ENCODE measurements at places on chromosomes 6 and 20. TPM values are rescaled to one million over a fixed set of nuclear protein-coding genes. Genes with fewer than 3 reads are reported as not detected.
A peak's percentile ranks its signal among the peaks of the same experiment; 100 is the strongest.

DNA sequence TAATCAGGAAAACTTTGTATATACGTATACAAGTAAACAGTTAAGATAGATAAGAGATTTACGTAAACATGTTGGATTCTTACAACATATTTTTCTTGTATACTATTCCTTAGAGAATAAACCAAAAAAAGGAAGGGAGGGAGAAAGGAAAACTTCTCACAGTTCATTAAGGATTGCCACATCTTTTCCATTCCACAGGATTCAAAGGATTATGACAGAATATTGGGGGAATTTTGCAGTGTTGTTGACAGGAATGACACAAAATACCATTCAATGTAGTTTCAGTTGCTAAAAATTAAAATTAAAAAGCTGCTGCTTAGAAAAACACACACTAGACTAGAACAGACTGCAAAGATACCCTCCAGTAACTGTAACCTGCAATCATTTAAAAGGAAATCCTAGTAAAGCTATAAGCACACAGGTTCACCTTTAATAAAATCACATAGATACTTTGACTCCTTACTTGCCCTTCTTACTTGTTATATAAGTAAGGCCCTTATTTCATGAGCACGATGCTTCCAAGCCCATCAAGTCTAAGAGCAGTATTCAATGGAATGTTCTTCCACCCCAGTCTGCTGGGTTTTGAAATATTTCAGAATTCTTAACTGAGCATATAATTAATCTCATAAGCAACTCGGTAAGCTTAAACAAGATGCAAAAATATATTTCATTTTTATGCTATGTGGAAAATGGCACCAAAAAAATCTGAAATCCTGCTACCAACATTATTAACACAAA lies 107.8 kb downstream of the SMLR1 start:
- DNase-seq = no peak

DNA sequence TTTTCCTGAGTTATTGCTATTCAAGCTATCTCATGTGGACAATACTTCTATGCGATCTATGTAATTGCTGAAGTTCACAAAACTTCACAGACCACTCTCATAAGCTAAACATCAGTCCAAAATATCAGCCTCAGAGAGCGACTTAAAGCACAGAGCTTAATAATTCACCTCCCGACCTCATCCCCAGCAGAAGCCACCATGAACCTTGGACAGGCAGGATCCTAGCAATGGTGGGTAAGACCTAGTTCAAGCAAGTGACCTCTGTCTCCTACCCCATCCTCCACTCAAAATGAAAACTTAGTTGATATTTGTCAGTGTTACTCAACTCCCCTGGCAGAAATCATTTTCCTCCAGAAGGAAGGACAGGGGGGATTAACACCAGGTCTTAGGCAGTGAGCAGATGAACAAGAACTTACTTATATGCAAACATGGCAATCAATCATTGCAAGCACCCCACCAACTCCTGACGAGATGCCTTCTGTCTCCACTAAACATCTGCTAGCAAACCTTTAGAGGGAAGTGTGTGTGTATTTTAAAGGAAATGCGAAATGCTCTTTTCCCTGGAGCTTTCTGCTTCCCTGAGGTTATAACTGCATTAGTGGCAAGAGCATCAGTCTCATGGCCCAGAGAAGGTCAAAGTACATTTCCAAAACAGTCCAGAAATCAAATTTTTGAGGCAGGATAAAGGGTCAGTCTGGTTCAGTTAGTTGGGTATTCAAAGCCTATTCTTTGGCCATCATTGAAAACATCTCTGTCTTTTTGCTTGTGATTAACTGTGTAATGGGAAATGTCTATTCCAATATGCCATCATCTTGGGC lies 90.0 kb downstream of the SLC22A23 start:
- no peak for DNase-seq

DNA sequence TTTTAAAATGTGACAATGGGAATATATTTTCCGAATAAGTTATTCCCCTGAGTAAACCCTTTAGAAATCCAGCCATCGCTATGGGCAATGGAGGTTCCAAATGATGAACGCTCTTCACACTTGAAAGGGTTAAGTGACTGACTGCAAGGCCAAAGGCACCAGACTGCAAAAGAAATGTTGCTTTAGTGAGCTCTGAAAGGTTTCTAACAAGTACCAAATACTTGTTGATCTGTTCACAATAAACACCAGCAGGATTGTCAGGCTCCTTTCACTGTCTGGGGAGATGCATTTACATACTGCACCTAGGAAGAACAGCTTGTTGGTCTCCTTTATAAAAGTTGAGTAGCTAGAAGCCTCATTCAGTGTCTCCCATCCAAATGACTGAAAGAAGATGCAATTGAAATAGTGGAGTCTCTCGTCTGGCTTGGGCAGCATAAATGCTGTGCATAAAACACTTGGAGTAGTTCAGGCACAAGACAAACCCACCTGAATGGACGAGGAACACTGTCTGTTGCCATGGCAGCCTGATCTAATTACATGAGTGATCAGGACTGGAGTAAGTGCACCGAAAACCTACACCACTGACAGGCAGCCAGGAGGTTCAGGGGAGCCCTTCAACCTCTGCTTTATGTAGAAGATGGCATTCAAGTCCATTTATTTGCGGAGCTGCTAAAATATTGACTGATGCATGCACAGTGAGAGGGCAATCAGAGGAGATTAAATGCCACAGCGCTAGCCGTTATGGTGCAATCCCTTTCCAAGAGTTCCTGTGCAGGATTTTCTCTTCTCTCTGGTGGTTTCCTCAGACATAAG lies 2.9 kb downstream of the ATXN1 start:
- peak; percentile 41 for DNase-seq

GRCh38 chr20:45463709-45464108 lies 5.8 kb upstream of the WFDC2 start:
- DNase-seq = no peak

- no peak for DNase-seq
Measured at GRCh38 chr20:63736893-63737694, 630 bp downstream of the LIME1 start.

DNA sequence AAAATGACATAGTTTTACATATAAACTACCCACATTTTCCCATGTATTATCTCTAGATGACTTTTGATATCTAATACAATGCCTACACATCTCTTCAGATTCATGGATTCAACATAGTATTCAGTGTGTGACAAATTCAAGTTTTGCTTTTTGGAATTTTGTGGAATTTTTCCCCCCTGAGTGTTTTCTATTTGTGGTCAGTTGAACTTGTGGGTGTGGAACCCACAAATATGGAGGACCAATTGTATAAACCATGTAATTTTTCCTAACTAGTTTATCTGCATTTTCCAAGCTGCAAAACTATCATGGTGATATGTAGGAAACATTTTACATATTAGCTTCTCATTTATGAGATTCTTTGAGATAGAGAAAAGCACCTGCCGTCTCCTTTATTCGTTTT lies 374.3 kb upstream of the SOX4 start:
- DNase-seq = no peak

DNA sequence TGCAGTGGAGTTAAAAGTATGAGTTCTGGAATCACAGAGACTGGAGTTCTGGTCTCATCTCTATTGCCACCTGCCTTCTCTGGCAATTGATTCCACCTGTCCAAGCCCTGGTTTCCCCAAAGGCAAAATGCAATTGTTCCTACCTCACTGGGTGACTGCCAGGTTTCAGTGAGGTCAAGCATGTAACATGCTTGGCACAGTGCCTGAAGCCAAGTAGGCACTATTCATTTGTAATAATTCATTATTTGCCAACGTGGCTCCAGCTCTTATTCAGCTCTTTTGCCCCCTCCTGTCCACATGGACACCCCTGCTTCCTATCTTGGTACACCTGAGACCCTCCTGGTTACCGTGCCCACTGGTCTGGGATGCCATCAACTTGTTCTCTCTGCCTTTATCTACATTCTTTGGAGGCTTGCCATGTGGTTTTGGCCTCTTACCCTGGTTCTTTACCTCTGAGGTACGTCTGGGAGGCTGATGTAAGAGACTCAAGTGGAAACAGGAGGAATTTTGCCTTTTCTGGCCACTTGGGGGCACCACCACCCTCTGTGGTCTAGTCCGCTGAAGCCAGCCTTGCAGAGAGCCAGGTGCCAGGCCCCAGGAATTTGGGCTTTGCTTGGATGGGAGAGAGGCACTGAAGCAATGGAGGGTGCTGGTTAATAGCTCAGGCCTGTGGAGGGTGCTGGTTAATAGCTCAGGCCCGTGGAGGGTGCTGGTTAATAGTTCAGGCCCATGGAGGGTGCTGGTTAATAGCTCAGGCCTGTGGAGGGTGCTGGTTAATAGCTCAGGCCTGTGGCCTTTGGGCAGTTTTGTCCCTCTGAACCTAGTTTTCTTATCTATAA lies 1.7 kb downstream of the KCNK15 start:
- DNase-seq = peak; percentile 88

GRCh38 chr20:934186-934840 lies 18.2 kb upstream of the ANGPT4 start:
- DNase-seq = no peak

GRCh38 chr6:122428781-122429180 lies 29.3 kb downstream of the HSF2 start:
- DNase-seq = no peak

DNA sequence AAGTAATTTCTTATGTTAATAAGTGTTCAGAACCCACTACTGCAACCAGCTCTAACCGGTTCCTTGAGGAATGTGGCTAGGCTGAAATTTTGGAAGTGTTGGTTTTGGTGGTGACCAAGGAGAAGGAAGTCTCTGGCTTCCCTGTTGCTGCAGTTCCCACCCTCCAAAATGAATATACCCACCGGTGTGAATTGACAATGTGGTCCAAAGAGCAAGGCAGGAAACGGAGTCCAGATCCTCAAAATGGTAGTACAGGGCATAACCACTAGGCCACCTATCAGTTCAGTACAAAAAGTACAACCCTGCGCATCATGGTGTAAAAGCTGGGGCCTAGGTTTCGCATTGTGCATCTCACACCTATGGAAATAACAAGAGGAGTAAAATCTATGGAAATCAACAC lies 2.8 kb downstream of the ADNP start:
- peak; percentile 35 for DNase-seq

DNA sequence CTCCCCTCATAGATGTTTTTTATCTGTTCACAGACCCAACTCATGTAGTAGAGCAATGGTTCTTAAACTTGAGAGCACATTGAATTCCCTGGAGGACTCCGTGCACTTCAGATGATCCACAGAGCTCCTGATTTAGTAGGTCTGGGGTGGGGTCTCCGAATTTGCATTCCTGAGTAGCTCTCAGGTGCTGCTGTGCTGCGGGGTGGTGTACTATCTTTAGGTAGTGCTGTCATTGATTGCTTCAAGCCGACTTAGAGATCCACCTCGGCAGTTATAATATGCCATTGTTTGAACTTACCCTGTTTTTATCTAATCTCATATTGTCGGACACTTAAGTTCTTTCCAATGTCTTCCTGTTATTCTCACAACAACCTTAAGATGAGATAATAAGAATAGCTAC lies 45.0 kb downstream of the BMP2 start:
- DNase-seq = no peak

GRCh38 chr20:3781153-3781910 lies at the start of gene SPEF1:
Gene SPEF1, minus strand, starts transcription at chr20:3781448. Its CDS starts 161 bp downstream, at chr20:3781287.
- peak; percentile 99 for DNase-seq

CALHM5 gene
- not detected for total RNA-seq

SLC17A2 gene
- not detected for total RNA-seq

POM121L2 gene
- total RNA-seq = not detected

VWA7 gene
- not detected for total RNA-seq

PRR18 gene
- total RNA-seq = not detected

RHAG gene
- total RNA-seq = not detected

CRISP3 gene
- total RNA-seq = not detected

SH3BGRL2 gene
- 0.98 TPM for total RNA-seq

SLX4IP gene
- 6.4 TPM for total RNA-seq

UBE2C gene
- total RNA-seq = 75.4 TPM
